ENCODE measurements at places on chromosomes 1 and 21. TPM values are rescaled to one million over a fixed set of nuclear protein-coding genes. Genes with fewer than 3 reads are reported as not detected.

Gene S100A7
- 246 TPM for total RNA-seq

Gene ANXA9
- 1.2 TPM for total RNA-seq

Gene AKR7A3
- total RNA-seq: 0.50 TPM

Gene FCN3
- 4.6 TPM for total RNA-seq

Gene ABCD3
- 33.0 TPM for total RNA-seq

Gene CD34
- 17.3 TPM for total RNA-seq

Gene ARHGEF10L
- 61.4 TPM for total RNA-seq

Gene COL9A2
- not detected for total RNA-seq

Gene UBE2U
- not detected for total RNA-seq

Gene MRPS15
- 49.1 TPM for total RNA-seq

Gene TNFRSF8
- 0.18 TPM for total RNA-seq

Gene LORICRIN
- not detected for total RNA-seq

Gene AGO1
- total RNA-seq: 18.1 TPM

DNA sequence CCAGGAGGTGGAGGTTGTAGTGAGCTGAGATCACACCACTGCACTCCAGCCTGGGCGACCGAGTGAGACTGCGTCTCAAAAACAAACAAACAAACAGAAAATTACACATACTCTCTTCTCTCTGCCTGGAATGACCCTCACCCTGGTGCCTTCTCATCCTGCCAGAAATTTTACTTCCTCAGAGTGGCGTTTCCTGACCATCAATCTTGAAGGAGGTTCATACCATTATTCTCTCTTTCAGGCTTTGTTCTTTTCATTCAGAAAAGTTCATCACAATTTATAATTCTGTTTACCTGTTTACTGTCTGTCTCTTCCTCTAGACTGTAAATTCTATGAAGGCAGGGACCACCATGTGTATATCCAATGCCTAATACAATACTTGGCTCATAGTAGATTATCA lies 79.3 kb downstream of the RPS6KA1 start:
- H3K27ac ChIP-seq: no peak overlapping the region
- DNase-seq: no peak
- no peaks in the 10 kb centered on the region for H3K36me3 ChIP-seq
- no peaks in the 10 kb centered on the region for H3K4me1 ChIP-seq

DNA sequence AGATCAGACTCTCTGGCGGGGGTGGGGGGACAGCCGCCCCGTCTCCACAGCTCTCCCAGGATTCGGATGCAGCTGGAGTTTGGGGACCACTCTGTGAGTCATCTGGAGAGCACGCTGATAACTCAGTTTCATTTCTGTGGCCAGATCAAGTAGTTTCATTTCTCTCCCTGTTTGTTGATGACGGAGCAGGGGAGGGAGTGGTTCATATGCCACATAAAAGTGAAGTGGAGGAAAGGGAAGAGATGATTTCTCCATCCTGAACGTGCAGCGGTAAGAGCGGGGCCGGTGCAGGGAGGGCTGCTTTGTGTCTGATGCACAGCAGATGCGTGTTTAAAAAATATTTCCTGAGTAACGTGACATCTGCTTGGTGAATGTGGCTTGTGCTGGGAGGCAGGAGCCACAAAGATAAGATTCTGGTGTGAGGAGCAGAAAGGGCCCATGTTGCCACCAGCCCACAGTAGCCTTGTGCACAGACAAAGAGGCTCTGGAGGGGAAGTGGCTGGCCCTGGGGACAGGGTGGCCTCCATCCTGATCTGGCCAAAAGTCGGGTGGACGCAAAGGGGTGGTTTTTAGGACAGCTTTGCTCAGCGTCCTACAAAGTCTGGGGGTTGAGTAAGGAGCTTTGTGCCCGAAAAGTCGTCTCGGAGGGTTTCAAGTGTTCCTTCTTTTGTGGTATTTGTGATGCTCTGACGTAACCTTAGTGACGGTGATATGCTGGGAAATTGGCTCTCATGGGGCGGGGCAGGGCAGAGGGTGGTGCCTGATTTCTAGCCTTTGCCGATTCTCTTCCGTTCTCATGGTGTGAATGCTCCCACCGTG lies at the start of gene MX2:
MX2 (plus strand) TSS at position 242 of the 819 bp plus-strand sequence. CDS start 14,880 bp downstream, outside the sequence.
- peak; percentile 19 for DNase-seq
- H3K27ac ChIP-seq: peak within 1 kb of the TSS; percentile 90
- H3K4me3 ChIP-seq: peak within 1 kb of the TSS; percentile 65
- H3K36me3 ChIP-seq: no peaks in the 10 kb centered on the region

GRCh38 chr1:2786329-2787162 lies 14.9 kb downstream of the TTC34 start:
- no peaks in the 10 kb centered on the region for H3K4me1 ChIP-seq
- H3K27me3 ChIP-seq: peaks cover 81% of the 10 kb centered on the region
- H3K4me3 ChIP-seq: no peak overlapping the region
- H3K27ac ChIP-seq: no peak overlapping the region
- no peaks in the 10 kb centered on the region for H3K36me3 ChIP-seq

DNA sequence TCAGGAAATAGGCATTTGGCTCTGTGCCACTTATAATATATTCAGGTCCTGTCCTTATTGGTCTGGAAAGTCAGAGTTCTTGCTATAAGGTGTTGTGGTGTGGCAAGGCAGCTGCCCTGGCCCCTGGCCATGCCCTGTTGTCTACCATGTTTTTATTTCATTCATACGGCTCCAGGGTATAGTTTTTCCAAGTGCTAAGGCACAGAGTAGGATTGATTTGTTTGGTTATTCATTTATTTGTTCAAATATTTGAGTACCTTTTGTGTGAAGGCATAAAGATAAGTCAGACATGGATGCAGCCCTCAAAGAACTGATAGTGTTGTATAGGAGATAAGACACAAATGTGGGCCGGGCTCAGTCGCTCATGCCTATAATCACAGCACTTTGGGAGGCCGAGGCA lies 10.1 kb downstream of the ZBTB8B start:
- peaks cover 76% of the 10 kb centered on the region for H3K27me3 ChIP-seq
- no peak for DNase-seq
- no peaks in the 10 kb centered on the region for H3K36me3 ChIP-seq
- no peak overlapping the region for H3K27ac ChIP-seq
- no peak overlapping the region for H3K4me3 ChIP-seq

- peaks cover 35% of the 10 kb centered on the region for H3K36me3 ChIP-seq
- DNase-seq: no peak
- H3K4me1 ChIP-seq: peaks cover 70% of the 10 kb centered on the region
- H3K27me3 ChIP-seq: no peaks in the 10 kb centered on the region
- H3K4me3 ChIP-seq: no peak overlapping the region
These were observed 563 bp upstream of the TAS1R3 start for GRCh38 chr1:1330366-1331067.

- peaks cover 6% of the 10 kb centered on the region for H3K4me1 ChIP-seq
- no peak overlapping the region for H3K27ac ChIP-seq
- no peak for DNase-seq
- H3K27me3 ChIP-seq: no peaks in the 10 kb centered on the region
- no peak overlapping the region for H3K4me3 ChIP-seq
These were observed 32.6 kb downstream of the SLC44A3 start for GRCh38 chr1:94852788-94853187.

- no peaks in the 10 kb centered on the region for H3K4me1 ChIP-seq
- no peak overlapping the region for H3K27ac ChIP-seq
- peaks cover 57% of the 10 kb centered on the region for H3K36me3 ChIP-seq
- no peak for DNase-seq
- H3K27me3 ChIP-seq: no peaks in the 10 kb centered on the region
These were observed 20.8 kb downstream of the GNAT2 start for GRCh38 chr1:109598655-109599054.

- no peaks in the 10 kb centered on the region for H3K4me1 ChIP-seq
- no peak overlapping the region for H3K4me3 ChIP-seq
- H3K27ac ChIP-seq: no peak overlapping the region
- peaks cover 20% of the 10 kb centered on the region for H3K36me3 ChIP-seq
These were observed 76.7 kb downstream of the ASH1L start for GRCh38 chr1:155485945-155486344.

- H3K36me3 ChIP-seq: no peaks in the 10 kb centered on the region
- no peak overlapping the region for H3K27ac ChIP-seq
- DNase-seq: no peak
- H3K4me1 ChIP-seq: no peaks in the 10 kb centered on the region
These were observed 257.5 kb upstream of the PRMT6 start for GRCh38 chr1:106798991-106799390.

DNA sequence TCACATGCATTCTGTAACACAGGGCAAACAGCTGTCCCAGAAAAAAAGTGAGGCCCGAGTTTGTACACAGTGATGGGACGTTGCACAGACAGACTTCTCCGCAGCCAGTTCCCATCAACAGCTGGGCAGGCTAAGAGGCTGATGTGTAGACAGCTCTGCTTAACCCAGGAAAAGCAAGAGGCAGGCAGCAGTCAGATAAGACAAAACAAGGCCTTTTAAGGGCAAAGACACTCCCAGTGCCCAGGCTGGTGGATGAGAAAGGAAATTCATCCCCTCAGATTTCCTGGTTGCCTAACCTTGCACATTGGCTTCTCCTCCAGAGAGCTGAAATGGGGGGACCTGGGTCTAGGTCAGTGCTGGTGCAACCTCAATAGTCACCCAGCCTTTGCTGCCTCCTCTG lies 17.2 kb upstream of the PHLDA3 start:
- peaks cover 85% of the 10 kb centered on the region for H3K4me1 ChIP-seq
- H3K4me3 ChIP-seq: no peak overlapping the region
- no peaks in the 10 kb centered on the region for H3K27me3 ChIP-seq
- H3K27ac ChIP-seq: peak overlapping the region; percentile 71
- H3K36me3 ChIP-seq: peaks cover 36% of the 10 kb centered on the region
- no peak for DNase-seq

- no peaks in the 10 kb centered on the region for H3K36me3 ChIP-seq
- no peak for DNase-seq
- no peaks in the 10 kb centered on the region for H3K4me1 ChIP-seq
- H3K27me3 ChIP-seq: no peaks in the 10 kb centered on the region
- peak overlapping the region; percentile 75 for H3K4me3 ChIP-seq
- no peak overlapping the region for H3K27ac ChIP-seq
These were observed 1.6 kb downstream of the COL6A2 start for GRCh38 chr21:46099476-46099875.

DNA sequence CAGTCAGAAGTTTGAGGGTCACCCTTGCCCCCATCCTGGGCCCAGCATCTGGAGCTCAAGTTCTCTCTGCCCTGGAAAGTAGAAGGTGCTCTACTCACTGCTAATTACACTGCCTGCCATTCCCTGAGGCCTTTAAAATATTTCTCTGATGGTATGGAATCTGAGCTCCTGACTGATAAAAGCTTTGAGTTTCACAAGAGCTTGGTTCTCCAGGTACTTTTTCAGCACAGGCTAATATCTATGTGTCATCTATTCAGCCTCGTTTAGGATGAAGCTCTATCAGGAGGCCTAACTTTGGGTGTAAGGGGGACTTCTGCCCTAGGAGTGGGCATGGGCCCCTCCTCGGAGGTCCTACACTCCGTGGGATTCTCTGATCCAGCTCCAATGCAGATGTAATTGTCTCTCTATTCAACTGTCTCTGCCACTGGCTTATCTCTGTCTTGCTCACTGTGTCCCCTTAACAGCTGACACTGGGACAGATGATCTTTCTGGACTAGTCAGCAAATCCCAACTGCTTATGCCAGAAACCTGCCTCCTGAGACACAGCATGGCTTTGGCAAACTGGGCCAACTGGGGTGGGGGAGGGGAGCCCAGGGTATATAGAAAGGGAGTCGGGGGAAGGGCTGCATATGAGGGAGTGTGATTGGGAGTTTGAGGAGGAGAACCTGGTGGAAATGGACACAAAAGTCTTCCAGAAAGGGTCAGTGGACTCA lies 104.2 kb upstream of the GADD45A start:
- H3K4me1 ChIP-seq: peaks cover 17% of the 10 kb centered on the region
- H3K4me3 ChIP-seq: no peak overlapping the region
- no peaks in the 10 kb centered on the region for H3K36me3 ChIP-seq
- no peak overlapping the region for H3K27ac ChIP-seq
- DNase-seq: no peak

- no peaks in the 10 kb centered on the region for H3K4me1 ChIP-seq
- no peak overlapping the region for H3K4me3 ChIP-seq
- no peak overlapping the region for H3K27ac ChIP-seq
- no peaks in the 10 kb centered on the region for H3K27me3 ChIP-seq
- H3K36me3 ChIP-seq: peaks cover 100% of the 10 kb centered on the region
These were observed 33.0 kb downstream of the USP48 start for GRCh38 chr1:21749859-21750468.

GRCh38 chr21:29403301-29403700 lies 104.6 kb downstream of the BACH1 start:
- no peak for DNase-seq
- H3K36me3 ChIP-seq: no peaks in the 10 kb centered on the region
- no peaks in the 10 kb centered on the region for H3K4me1 ChIP-seq
- H3K27me3 ChIP-seq: no peaks in the 10 kb centered on the region

DNA sequence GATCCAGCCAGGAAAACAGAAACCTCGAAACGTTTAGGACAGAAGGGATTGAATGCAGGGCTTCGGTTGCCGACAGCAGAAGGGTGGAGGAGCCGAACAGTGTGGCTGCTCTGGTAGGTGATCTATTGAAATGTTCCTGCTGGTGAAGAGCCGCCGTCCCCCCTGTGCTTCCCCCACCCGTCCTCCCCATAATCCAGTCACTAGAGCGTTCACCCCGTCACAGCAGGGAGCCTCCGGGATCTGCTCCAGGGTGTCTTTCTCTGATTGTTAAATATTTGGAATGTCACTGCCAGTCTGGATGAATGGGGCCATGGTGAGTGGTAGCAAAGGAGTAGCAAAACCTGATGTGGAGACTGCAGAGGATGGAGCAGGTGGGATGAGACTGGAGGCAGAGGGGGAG lies 255.1 kb upstream of the CSF3R start:
- no peaks in the 10 kb centered on the region for H3K4me1 ChIP-seq
- no peak for DNase-seq
- no peak overlapping the region for H3K27ac ChIP-seq
- H3K27me3 ChIP-seq: no peaks in the 10 kb centered on the region

DNA sequence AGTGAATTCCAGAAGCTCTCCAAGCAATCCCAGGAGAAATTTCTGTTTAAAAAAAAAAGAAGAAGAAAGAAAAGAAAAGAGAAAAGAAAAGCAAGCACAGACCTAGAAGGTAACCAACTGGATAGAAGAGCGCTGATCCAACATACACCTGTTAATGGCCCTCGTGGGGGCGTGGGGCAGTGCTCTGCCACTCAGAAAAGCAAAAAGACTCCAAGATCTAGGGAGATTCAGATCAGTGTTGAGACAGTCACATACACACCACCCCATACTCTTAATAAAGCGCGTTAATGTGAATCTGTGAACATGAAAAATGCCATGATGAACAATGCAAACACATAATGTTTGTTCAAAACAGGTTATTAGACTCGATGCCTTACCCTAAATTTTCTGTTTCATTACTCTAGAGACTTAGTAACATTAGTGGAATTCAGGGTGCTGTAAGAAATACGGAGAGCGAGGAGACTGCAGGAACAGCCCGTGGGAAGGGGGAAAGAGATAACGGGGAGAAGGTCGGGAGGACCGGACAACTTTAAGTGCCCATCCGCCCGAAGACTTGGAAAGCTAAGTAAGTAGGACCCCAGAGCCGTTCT lies 406 bp downstream of the NME7 start:
- peak overlapping the region; percentile 88 for H3K27ac ChIP-seq
- H3K36me3 ChIP-seq: no peaks in the 10 kb centered on the region
- H3K4me3 ChIP-seq: peak overlapping the region; percentile 82
- no peaks in the 10 kb centered on the region for H3K27me3 ChIP-seq

GRCh38 chr1:96882096-96882495 lies 160.5 kb downstream of the PTBP2 start:
- no peaks in the 10 kb centered on the region for H3K36me3 ChIP-seq
- H3K27ac ChIP-seq: no peak overlapping the region
- H3K4me1 ChIP-seq: no peaks in the 10 kb centered on the region
- no peaks in the 10 kb centered on the region for H3K27me3 ChIP-seq
- DNase-seq: no peak
- H3K4me3 ChIP-seq: no peak overlapping the region

- H3K27me3 ChIP-seq: no peaks in the 10 kb centered on the region
- peaks cover 20% of the 10 kb centered on the region for H3K4me1 ChIP-seq
- no peak for DNase-seq
- H3K4me3 ChIP-seq: peak overlapping the region; percentile 95
These were observed 544 bp upstream of the CCT8 start for GRCh38 chr21:29074007-29074376.

GRCh38 chr1:185813401-185813979 lies 79.3 kb downstream of the HMCN1 start:
- H3K4me1 ChIP-seq: no peaks in the 10 kb centered on the region
- no peak overlapping the region for H3K4me3 ChIP-seq
- H3K36me3 ChIP-seq: no peaks in the 10 kb centered on the region
- H3K27me3 ChIP-seq: no peaks in the 10 kb centered on the region

All from esophagus squamous epithelium (tissue), 5 donors.